ENCODE measurements at places on chromosomes 12 and 14. TPM values are rescaled to one million over a fixed set of nuclear protein-coding genes. Genes with fewer than 3 reads are reported as not detected.

MAPK1IP1L gene
- 106 TPM for total RNA-seq

TROAP gene
- total RNA-seq, result 2.7 TPM

FGF6 gene
- total RNA-seq, result not detected

DNA sequence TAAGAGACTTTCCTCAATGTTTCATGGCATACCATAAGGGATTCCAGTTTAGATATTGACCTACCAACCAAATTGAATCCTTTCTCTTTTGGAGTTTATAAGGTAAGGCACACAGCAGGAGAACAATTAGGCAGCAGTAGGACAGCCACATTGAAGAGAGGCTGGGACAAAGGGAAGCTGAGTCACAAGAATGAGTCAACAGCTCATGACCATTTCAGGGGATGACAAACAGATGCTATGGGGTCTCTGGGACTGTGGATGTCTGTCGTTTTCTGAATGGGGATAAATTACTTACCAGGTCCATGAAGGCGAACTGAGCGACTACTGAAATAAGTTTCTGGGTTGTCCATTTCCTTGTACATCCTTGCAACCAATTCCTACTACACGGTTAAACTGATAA, 48.6 kb upstream of the E2F7 start:
- DNase-seq, result peak; percentile 35

- DNase-seq, result no peak
Measured at GRCh38 chr12:89333564-89334252, 18.6 kb downstream of the DUSP6 start.

- DNase-seq, result peak; percentile 59
Measured at GRCh38 chr14:102500158-102500662, 9.4 kb downstream of the ANKRD9 start.

DNA sequence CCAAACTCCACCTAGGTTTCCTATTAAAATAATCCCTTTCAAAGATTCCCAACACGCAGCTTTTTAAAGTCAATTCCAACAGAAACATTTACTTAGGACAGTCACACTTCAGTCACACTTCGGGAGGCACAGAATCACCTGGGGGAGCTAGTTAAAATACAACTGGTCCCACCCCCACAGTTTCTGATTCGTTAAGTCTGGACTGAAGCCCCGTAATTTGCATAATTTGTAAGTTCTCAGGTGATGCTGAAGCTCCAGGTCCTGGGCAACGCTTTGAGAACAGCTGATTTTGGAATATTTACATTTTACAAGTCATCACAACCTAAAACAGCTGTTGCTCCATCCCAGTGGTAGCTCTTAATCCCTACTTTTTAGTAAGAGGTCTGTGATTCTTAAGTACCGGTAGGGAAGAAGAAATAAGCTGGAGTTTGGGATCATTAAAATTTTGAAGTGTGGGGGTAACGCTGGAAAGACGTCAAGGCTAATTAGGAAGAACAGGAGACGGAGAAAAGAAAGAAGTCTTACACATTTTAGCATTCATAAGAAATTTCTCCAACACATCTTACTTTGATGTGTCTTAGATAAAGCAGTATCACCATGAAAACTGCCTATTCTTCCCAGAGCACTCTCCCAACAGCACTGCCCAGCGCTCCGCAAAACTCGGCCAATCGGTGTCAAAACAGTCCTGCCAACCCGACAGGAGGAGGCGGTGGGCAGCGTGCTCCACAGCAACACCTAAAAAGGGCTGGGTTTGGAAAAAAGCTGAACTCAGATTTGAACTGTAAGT, 1.1 kb downstream of the IPO8 start:
- DNase-seq, result peak; percentile 30

DNA sequence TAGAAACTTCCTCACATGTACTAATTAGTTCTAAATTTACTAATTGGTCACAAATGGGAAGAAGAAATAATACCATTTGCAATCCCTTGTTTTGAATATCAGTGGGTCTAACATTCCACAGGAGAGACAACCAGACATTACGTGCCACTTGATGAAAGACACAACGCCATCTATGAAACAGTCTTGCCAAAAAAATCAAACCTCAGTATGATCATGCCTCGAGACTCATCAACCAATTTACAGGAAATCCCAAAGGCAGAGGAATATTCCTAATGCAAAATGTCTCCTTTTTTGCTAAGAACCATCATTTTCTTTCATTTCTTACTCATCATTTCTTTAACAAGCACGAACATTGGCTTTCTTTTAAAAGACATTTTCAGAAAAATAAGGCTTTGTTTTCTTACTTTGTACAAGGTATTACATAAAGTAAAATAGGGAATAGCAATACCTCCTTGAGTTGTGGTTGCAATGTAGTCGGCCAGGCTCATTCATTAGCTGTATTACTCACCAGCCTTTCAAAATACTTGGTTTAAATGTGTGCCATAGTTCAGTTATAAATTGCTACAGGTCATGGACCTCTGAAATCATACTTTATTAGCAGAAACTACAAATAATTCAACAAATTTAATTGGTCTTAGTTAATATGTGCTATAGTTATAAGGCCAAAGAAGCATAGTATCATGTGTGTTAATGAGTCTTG, 436.2 kb upstream of the FLRT2 start:
- DNase-seq, result peak; percentile 68

GRCh38 chr12:71000255-71000654, 79.7 kb upstream of the PTPRR start:
- DNase-seq, result no peak

Measured in astrocyte (in vitro differentiated cells and primary cell).